ENCODE measurements at places on chromosomes 5 and 9.

DNA sequence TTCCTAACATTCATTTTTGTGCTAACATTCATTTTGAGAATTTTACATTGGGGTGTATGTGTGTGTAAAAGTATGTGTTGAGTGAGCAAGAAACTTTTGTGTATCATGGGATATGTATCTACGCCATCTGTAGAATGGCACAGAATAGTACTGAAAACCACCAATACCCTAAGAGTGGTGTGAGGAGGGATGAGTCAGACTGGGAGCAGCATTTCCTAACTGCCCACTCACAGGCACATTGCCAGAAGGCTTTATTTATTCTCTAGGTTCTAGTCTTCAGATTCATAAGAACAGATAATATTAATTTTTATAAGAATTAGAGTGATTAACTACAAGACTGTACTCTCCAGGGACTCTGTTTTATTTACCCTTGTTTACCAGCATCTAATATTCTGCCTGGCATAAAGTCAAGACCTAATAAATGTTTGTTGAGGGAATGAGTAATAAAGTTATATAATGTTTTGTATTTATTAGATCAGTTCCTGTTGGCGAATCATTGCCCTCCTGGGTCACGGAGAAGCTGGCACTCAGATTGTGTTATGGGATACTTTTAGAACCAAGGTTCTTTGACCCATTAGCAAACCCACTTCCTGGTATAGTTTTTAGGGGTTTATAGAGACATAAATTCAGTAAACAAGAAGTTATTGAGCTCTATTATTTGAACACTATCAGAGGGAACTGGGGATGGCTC lies 159.1 kb upstream of the PPP2R2B start:
- DNase-seq, result peak; percentile 60

DNA sequence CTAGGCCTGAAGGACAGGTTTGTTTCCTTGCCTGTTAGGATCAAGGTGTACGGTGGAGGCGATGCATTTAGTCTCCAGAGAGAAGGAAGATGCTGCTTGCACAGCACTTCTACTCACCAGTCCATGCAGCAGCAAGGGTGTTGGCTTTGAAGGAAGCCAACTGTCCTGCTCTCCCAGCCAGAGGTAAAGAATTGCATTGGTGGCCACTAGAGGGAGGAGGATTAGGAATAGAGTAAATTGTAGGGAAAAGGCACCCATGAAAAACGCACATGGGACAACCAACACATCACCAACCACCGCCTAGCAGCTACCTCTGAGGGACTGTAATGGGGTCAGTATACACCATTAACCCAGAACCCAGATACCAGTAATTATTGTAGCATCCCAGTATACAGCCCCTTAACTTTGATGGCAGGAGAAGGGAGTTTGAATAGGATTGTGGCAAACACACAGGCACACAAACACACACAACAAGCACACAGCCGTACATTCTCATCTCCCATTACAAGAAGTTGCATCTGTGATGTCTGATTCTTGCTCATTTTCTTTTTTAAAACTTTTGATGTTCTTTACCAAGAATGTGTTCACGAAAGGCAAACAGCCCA lies 267.7 kb downstream of the ADAMTS6 start:
- DNase-seq, result no peak

DNA sequence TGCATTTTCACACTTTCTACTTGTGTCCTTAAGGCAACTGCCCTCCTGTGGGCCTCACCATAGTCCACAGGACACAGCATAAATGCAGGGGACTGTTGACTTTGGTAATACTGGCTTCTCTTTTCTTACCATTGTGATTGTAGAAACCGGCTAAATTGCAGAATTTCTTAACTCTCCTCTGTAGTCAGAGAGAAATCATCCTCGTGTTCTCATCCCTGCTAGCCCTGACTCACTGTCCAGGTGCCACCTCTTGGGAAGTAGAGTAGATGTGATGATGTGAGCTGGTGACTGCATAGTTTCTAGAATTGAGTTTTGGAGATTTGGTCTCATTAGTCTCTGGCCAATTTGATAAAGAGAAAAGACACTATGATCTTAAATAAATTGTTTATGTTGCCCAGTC lies 5.5 kb downstream of the PHF24 start:
- DNase-seq, result no peak

- no peak for DNase-seq
Measured at GRCh38 chr9:82073551-82074543, 85.3 kb downstream of the SPATA31D1 start.

GRCh38 chr5:111934511-111934910 lies 177.5 kb upstream of the NREP start:
- no peak for DNase-seq

DNA sequence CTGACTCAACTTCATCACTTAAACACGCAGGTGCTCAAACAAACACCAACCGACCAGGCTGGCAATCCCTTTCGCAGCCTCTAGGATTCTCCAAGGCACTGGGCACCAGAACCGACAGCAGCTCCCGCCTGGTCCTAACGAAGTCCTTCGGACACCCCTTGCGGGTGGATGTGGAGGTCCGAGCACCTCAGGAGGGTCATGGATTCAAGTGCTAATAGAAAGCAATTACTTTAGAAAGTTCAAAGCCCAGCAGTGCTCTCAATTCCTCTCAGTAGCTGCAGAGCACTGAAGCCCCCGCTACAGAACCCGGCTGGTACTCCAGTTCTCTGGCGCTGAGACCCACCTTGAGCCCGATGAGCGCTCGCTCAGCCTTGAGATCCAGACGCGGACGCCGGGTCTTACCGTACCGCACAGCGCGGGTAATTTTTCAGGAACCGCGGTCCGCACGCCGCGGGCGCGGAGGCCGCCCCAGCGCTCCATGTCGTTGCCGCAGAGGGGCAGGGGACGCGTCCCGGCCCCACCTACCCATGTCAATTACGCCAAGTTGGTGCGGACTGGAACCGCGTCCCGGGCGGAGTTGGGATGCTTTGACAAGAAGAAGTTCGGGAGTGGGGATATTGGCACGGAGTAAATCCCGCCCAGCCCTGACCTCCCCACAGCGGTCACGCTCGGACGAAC lies 638 bp downstream of the MARCHF3 start:
- DNase-seq, result no peak

DNA sequence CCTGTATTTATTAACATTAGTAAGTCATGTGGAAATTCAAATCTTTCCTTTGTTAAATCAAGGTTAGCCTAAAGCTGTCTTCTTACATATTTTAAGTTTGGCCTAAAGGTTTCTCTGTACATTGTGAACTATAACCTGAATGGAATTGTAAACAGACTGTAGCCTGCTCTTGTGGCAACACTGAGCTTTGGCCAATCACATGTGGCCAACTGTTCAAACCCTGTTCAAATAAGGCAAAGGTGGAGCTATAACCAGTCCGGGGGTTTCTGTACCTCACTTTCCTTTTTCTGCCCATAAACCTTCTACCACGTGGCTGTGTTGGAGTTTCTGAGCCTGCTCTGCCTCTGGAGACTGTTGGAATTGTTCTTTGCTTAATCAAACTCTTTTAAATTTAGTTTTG lies 3.3 kb upstream of the HAPLN1 start:
- no peak for DNase-seq
